ENCODE measurements at places on chromosomes 5 and 9. TPM values are rescaled to one million over a fixed set of nuclear protein-coding genes. Genes with fewer than 3 reads are reported as not detected.

Gene SNCAIP
- 1.8 TPM for total RNA-seq

Gene RASEF
- total RNA-seq = not detected

Gene GNAQ
- 16.3 TPM for total RNA-seq

Gene HTR4
- not detected for total RNA-seq

Gene NIPAL4
- 0.26 TPM for total RNA-seq

Gene FBXW5
- 153 TPM for total RNA-seq

Gene CCL19
- total RNA-seq = not detected

Gene TOMM5
- 141 TPM for total RNA-seq

Gene AK8
- total RNA-seq = 0.82 TPM

Gene MUSK
- total RNA-seq = not detected

Gene SPAG8
- 0.82 TPM for total RNA-seq

Gene ACTBL2
- total RNA-seq = not detected

Gene FOXD4
- 0.70 TPM for total RNA-seq

Gene DNAJC21
- 17.2 TPM for total RNA-seq

Gene FLT4
- 0.12 TPM for total RNA-seq

Gene WDR38
- total RNA-seq = not detected

Gene SPINK6
- not detected for total RNA-seq

Gene CCDC187
- not detected for total RNA-seq

Gene STK32A
- 0.47 TPM for total RNA-seq

Gene SIGMAR1
- 176 TPM for total RNA-seq

Gene ESM1
- not detected for total RNA-seq

Gene SLU7
- 42.0 TPM for total RNA-seq

Gene FRRS1L
- total RNA-seq = 1.2 TPM

Gene PCDHGA6
- 3.7 TPM for total RNA-seq

Gene TTC16
- total RNA-seq = not detected
